ENCODE measurements at places on chromosomes 1 and 21. TPM values are rescaled to one million over a fixed set of nuclear protein-coding genes. Genes with fewer than 3 reads are reported as not detected.

The GJA8 gene
- not detected for polyA plus RNA-seq

The TMEM51 gene
- polyA plus RNA-seq = 9.7 TPM

DNA sequence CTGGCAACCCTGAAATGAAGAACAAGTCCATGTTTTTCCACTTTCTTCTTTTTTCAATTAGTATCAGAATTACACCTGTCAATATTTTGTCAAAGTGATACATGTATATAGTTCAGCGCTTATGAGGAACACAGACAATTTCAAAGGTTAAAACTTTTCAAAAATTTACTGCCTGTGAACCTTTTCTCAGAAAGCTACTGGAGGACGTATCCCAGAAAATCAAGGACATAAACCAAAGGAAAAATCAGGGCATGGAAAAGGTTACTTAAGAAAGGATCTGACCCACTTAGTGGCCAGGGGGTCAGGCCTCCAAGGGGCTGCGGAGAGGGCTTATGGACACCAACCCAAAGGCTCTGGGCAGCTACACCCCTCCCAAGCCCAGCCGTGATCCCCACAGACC, 81.1 kb upstream of the ACTRT2 start:
- DNase-seq = no peak

DNA sequence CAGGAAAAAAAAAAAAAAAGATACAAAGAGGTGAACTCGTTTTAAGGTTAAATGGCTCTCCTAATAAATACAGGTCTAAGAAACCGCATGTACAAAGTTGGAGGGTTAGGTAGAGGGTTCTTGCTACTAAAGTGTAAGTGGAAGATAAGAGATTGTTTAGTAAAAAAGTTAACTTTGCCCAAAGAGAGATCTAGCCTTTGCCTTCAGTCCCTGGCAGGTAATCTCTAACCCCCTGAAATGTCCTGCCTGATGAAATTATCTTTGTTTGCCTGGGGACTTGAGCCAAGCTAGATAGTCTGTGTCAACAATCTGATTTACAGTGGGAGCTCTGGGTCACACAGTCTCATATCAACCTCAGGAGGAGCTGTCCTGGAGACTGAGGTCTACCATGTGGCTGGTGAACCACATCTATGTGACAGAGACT, 57.6 kb downstream of the TRIM33 start:
- no peak for DNase-seq
